Hematopoietic multipotent progenitor cell treated with erythropoietin and hydrocortisone succinate and interleukin-3 and kit ligand, for 17 days (in vitro differentiated cells): ENCODE measurements at places on chromosomes 5 and 9.

- DNase-seq, result no peak
Measured at GRCh38 chr9:108869092-108869725, 7.1 kb downstream of the ACTL7A start.

- DNase-seq, result no peak
Measured at GRCh38 chr5:154813736-154814135, 36.7 kb downstream of the FAXDC2 start.

- no peak for DNase-seq
Measured at GRCh38 chr5:104594850-104595249, 1032.3 kb upstream of the NUDT12 start.

DNA sequence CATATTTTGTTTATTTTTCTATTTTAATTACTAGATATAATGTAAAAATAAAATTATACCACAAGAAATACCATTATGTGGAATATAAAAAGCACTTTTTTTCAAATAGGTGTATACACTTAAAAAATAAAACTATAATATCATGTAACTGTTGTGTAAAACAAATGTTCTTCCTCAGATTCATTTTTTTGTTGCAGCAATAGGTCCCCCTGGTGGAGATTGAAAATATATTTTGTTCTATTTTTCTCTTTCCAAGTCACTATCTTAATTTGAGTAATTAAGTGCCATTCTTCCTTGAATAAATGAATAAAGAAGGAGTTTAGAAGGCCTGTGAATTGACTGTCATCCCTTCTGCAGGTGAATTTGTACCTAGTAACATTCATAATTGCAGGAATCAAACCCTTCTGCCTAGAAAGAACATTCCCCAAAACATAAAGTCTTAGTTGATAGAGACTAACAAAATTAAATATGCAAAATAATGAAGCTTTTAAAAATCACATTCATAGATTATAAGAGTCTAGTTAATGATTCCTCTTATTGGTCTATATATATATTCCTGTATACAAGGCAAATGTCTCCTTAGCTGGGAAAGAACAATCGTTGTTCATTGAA is 23.4 kb downstream of the CETN3 start:
- DNase-seq, result peak; percentile 31

DNA sequence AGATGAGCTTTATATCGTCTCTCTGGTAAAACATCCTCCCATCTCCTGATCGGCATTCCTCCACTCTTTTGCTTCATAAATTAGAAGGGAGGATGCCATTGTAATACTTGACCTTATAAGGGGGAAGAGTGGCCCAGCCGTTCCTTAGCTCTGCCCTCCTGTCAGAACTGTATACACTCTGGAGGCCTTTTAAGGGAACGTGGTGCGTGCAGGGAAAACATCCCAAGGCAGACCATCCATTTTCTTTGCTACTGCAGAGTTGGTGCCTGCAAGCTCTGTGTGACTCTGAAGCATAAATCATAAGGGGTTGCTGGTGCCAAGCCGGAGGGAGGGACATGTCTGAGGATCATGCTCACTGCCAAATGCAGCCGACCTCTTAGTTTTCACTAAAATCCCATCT is 90.4 kb downstream of the PGM5 start:
- DNase-seq, result no peak

DNA sequence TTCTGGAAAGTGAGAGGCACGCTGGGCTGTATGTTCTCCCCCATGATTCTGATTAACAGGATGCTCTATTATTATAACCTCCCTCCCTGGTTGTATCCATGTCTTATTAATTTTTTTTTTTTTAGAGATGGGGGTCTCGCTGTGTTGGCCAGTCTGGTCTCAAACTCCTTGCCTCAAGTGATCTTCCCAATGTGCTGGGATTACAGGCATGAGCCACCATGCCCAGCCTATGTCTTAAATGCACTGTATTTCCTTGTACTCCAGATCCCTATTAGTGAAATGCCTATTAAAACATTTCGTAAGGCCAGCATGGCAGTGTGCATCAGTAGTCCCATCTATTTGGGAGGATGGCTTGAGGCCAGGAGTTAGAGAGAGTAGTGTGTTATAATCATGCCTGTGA is 7.0 kb downstream of the TIGD6 start:
- no peak for DNase-seq

DNA sequence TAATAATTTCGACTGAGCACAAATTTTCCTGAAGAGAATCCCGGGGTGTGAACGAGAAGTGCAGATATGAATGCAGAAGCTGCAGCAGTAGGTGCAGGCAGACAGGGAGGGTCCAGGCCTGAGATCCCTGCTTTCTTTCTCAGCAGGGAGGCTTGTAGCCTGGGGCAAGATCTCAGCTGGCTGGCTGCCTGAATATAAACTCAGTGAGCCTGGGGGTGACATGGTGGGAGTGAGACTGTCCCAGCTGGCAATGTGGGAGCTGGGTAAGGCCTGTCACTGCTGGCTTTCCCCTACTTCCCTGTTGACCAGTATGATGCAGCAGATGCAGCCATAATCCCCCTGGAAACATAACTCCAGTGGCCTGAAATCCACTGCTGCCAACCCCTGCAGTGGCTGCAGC is 325.2 kb downstream of the CETN3 start:
- no peak for DNase-seq
